Fibroblast of skin of back (primary cell): ENCODE measurements at places on chromosomes 4 and X.

DNA sequence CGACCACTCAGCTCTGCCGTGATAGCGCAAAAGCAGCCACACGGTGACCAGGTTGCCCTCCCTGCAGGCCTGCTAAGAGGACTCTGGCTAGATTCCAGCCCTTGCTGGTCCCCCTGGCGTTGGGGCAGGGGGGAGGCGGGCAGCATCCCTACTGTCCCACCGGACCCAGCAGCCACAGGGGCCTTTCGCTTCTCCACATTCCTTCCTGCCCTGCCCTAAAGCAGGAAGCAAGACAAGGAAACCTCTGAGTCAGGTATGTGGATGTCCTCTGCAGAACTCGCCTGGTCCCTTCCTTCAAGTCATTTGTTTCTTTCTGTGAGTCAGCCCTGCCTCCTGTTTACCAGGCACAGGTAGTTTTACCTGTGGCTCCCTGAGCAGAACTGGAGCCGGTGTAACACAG is 60.2 kb upstream of the CLDN34 start:
- DNase-seq = no peak

DNA sequence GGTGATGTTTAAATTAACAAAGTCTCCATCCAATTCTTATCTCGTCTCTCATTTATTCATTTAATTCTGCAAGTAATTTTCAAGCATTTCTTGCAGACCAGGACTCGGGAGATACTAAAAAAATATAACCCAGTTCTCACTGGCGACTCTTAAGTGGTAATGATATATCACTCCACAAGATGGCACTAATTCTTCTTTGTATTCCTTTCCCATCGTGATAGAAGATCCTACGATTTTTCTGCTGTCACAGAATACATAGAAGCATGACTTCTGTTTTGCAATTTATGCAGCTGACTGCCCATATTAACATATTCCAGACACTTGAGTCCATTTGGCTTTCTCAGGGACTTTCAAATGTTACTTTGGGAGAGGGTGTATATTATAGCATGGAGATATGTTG is 64.0 kb upstream of the FGF13 start:
- peak; percentile 22 for DNase-seq

GRCh38 chr4:57190601-57191481 is 80.7 kb upstream of the IGFBP7 start:
- DNase-seq = peak; percentile 25

- DNase-seq = peak; percentile 85
These were observed 168.7 kb downstream of the SCFD2 start for GRCh38 chr4:53196882-53197771.

- no peak for DNase-seq
These were observed 7.9 kb upstream of the FUNDC1 start for GRCh38 chrX:44550563-44550962.

DNA sequence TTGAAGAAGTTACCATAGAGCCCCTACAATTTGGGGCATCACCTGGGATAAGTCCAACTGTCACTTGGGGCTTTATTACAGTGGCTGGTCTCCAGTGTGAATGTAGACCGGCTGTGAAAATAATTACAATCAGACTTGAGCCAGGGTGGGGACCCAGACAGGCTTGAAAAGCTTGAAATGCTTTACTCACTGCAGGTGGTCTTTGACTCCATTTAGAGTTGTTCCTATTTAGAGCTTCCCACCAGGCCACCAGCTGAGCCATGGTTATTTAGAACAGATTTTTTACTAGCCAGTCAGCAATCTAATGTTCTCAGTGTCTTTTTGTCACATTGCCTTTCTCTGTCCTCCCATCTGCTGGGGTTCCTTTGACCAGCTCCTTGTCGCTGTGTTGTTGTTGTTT is 5.7 kb downstream of the ARHGAP10 start:
- peak; percentile 71 for DNase-seq

DNA sequence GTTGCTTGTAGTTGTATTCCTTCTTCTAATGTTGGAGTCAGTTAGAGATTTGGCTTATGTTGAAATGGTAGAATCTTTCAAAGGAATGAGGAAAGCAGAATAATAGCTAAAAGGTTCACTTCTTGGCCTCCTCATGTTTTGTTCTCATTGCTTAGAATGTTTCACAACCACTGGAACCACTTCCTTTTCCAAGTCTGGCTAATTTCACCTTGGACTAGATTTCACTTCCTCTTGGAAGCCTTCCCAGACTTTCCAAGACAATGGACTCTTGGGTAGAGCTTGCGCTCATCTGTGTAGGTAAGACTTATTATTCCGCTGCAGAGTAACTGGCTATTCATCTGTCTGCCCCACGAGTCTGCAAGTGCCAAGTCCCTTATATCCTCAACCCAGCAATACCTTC is 8.3 kb downstream of the SPATA18 start:
- no peak for DNase-seq

DNA sequence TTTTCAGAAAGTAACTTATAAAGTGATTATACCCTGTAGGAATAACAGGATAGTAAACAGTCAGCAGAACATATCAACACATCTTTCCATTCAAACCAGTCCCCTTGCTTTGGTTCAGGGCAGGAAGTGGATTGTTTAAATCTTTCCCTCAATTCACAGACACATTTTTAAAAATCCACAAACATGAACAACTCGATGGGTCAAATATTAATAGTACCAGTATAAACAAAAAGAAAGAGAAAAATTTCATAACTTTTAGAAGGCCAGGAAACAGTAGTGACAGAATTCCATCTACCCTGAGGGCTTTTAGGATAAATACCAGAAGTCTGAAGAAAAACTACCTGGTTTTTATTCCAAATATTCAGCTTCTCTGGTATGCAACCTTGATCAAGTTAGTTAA is 1072.8 kb upstream of the PABPC4L start:
- peak; percentile 73 for DNase-seq

DNA sequence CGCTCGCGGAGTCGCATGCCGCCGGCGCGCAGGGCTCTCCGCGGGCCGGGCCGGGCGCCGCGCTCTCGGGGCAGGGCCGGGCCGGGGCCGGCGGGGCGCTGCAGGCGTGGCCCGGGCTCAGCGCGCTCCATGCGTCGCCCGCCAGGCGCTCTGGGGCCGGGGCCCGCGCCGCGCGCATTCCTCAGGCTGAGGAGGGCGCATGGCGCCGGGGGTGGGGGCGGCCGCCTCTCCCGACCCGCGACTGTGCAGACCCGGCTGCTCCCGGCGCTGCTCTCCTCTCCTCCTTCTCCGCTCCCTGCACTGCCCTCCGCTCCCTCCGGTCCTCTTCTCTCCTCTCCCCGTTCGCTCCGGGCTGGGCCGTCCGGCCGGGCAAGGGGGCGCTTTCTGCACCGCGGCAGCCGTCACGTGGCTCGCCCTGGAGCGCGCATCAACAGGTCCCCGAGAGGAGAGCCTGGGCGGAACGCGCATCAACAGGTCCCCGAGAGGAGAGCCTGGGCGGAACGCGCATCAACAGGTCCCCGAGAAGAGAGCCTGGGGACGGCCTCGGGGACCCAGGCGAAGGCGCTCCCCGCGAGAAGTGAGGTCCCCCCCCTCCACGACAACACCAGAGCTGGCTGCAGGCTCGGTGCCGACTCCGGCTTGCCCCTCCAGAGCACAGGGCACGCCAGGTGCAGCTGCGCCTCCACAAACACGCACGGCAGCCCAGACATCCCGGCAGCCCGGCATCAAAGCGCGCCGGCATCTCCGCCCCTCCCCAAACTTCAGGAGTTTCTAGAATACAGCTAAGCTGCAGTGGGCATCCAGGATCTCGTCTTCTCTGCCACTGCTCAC is 12.9 kb downstream of the PPP2R3B start:
- peak; percentile 39 for DNase-seq

DNA sequence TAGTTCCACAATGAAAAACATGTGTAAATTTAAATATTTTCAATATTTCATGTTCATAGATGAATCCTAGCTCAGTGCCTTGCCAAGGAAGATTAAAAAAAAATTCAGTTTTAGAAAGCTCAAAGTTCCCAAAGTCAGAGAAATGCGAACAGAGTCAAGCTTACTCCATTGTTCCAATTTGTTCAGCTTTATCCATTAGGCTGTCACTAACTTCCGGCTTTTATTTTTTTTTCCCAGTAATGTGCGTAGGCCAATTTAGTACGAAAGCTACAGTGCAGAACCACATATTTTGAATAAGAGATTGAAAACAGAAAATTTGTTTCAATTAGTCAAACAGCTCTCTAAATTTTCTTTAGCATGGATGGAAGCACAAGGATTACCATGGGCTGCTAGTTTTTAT is 23.1 kb upstream of the KLHL2 start:
- no peak for DNase-seq

DNA sequence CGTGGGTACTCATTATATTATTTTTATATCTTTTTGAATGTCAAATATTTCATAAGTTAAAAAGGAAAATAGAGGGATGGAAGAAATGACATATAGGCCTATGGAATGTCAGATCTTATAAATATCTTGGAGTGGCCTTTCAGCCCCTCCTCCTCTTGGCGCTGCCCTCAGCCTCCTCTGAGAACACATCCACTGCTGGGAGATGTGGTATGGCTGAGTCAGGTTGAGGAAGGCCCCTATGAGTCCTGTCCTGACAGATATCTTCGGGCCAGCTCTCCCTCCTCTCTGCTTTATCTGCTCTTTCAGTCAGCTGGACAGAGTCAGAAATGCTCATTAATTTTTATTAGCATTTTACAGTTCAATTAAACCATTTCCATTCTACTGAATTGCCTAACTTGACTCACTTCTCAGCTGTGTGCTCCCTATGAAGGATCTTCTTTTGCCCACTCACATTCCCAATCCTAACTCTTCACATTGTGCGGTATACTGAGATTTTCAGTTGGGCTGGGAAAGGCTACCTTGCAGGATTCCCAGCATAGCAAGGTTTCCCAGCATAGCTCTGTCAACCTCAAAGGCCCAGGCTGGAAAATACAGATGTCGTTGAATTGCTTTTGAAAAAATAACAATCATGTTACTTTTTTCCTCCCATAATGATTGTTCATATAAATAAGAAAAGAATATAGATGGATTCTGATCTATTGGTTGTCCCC is 128.0 kb downstream of the ARHGEF9 start:
- peak; percentile 93 for DNase-seq

DNA sequence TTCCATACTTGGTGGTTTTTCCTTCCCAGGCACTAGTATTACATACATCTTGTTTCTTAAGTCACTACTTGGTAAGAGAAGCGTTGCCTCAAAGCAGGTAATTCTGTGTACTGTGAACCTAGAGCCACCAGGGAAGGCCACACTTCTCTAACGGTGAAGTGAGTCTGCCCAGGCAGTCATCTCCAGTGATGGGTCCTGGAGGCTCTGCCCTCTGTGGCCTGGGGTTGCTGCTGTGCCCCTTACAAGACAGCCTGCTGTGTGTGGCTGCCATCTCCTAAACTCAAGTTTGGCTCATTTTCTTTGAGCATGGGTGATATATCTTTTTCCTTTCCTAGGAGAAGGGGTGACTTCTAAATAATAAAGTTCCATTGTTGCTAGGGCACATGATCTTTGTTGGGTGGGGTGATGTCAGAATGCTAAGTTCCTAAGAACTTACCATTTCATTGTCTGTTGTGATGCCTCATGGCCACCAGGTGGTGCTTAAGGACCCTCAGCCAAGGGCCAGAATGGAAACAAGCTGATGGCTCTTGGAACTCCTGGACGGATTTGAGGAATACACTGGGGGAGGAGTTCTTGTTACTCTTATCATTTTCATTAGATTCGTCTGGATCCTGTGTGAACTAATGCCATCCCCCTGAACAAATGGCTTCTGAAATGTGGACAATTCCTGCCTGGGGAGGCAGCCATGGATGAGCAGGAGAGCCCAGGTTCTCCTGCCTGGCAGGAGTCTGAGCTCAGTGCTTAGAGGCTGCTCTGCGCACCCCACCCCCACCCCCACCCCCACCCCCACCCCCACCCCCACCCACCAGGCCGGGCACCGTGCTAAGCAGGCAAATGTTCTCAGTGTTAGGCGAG is 41.1 kb upstream of the WDR1 start:
- peak; percentile 70 for DNase-seq
